NCI-H460 (cell line): ENCODE measurements at places on chromosomes 7 and 10. TPM values are rescaled to one million over a fixed set of nuclear protein-coding genes. Genes with fewer than 3 reads are reported as not detected.

The PMS2 gene
- 20.4 and 24.8 TPM in 2 replicates for total RNA-seq

The OPN1SW gene
- total RNA-seq = not detected in 2 replicates

The ZNF804B gene
- total RNA-seq = not detected in 2 replicates

The RAMP3 gene
- total RNA-seq = not detected in 2 replicates

The COL28A1 gene
- 0.12 and 0.29 TPM in 2 replicates for total RNA-seq

The HOXA1 gene
- total RNA-seq = 0.87 TPM in 1 of 2 replicates, not detected in the other

DNA sequence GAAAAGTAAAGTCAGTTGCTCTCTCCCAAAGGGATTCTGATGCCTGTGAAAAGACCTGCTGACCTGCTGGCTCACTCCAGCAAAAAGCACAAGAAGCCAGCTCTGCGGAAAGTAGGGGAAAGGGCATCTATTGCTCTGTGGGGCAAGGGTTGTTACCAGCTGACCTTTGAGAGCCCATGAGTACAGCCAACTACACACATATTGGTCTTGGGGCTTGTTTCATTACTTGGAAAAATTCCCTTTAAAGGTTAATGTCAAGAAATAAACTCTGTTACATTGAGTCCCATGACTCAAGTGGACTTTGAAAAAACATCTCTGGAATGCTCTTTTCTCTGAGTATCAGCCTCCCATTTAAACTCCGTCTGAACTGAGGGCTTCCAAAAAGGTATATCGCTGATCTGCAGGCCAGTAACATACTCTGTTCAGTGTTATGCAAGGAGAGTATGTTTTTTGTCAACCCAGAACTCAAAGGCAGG lies 53.2 kb downstream of the PANK1 start:
- DNase-seq = no peak

DNA sequence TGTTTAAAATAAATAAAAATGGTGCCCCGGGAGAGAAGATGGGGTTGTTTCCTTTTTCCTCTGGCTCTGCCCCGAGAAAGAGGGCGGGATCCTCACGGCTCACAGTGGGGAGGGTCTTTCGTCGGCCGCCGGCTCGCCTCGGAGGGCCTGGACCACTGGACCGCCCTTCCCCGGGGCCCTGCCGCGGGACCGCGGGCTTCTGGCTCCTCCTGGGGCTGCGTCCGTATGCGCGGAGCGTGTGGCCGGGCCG lies 3.5 kb upstream of the IGF2BP3 start:
- DNase-seq = no peak

DNA sequence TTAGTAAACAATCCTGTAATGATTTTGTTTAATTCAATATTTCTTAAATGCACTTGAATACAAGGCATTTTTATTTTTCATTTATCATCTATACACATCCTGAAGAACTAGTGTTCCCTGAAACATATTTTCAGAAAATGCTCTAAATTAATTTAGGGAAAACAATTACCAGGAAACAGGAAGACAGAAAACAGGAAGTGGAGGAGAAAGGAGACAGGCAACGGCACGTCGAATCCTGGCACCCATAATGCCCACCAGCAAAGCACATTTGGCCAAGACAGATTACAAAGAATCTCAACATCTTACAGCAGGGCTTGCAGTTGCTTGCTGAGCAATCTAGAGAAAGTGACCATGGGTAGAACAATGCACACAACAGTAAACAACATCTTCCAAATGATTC lies 571.1 kb downstream of the GRID1 start:
- DNase-seq = no peak

DNA sequence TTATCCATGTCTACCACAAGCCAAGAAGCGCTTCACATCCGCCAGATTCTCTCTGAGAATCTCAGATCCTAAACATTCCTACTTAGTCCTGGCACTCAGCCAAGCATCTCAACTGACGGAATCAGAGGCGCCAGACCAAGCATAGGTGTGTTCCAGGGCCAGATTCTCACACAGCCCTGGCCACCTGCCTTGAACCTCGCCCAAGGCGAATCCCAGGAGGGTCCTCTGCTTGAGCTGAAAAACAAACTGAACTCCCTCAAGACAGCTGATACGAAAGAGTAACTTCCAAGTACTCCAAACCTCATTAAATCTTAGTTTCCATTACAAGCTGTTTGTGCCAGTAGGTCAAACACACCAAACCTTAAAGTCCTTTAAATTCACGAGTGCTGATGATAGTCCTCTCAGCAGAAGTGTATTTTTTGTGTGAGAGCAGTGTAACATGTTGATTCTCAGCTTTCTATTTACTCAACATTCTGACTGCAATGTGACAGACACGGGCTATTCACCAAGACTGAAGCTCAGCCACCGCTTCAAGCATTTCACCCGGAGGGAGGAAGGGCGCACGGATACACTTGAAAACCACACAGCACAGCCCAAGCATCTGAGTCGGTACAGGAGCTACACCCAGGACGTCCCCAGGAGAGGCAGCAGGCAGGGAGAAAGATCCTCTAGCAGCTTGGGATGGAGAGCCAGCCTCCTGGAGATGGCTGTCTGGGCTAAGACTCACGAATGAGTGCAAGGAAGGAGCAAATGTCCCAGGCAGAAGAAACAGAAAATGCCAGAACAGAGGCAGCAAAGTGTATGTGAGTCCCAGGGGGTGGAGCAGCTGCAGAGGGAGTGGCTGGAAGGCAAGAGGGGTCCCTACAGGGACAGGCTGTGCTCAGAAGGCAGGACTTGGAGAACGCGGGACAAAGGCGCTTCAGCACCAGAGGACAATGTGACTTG lies 6.0 kb downstream of the PARD3 start:
- DNase-seq = no peak

DNA sequence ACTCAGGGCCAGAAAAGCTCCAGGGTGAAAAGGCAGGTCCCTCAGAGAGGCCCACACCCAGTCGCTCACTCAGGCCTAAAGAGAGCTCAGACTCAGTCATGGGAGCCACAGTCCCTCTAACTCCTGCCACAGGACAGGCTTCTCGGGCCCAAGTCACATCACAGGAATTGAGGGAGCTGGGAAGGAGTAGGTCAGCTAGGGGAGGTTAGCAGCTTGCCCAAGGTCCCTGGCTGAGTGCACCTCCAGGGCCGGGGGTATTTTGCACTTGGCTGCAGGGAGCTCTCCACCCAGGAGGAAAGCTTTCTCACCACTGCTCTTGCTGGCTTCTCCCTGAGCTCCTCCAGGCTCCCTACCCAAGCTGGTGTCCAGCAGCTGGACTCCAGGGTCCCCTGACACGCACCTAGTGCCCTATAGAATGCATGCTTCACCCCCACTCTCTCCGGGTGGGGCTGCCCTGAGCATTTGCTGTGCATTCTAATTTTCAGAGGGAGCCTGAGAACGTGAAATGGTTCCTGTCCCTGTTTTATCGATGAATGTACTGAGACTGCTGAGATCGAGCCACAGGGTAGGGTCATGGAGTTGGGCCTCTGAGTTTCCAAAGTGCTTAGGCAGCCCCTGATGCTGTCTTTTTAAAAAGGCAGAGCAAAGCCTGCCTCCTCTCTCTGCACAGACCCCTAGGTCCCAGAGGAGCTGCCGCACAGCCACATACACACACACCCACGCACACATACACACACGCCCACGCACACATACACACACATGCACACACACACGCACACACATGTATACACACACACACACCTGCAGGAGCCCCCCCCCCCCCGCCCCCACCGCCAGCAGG lies 37.9 kb upstream of the RET start:
- no peak for DNase-seq

DNA sequence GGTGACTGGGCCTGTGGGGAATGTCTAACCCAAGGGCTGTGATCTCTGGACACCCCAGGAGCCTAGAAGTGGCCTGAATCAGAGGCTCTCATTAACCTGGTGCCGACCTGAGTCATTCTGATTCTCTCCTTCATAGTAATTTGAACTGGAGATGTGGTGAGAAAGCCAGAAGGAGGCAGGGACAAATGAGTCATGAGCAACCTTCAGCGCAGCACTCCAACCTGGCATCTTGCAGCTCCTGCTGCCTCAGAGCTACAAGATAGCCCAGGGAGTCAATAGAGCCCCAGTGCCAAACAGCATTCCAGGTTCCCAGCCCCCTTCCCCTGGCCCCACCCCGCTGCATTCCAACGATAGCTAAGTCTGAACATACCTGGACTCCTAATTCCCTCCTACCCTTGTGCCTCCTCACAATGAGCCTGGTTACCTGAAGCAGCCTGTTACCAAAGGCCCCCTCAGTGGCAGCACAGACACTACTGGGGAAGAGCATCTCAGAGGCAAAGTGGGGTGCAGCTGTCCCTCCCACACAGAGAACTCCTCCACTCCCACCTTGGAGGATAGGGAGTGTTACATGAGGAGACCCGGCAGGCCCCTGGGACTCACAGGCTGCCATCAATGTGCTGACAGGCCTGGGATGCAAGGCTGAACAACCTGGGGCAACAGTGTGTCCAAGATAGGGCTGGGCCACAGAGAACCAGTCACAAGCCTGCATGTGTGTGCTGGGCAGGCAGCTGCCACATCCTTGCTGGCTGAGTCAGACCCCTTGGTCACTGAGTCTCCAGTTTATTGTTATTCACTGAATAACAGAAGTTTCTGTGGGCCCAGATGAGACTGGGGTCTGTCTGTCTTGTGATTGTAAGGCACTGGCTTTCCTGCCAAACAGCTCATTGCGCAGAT lies 76.8 kb upstream of the LEP start:
- no peak for DNase-seq

- no peak for DNase-seq
Measured at GRCh38 chr7:46603780-46604179, 682.7 kb upstream of the IGFBP3 start.

GRCh38 chr7:107450970-107451369 lies 18.9 kb upstream of the GPR22 start:
- DNase-seq = no peak

- no peak for DNase-seq
Measured at GRCh38 chr10:62382831-62383230, 8.7 kb downstream of the ZNF365 start.
